Right kidney (tissue), 9 donors: ENCODE measurements at places on chromosomes 2 and 18.

GRCh38 chr2:102094917-102095316 lies 47.6 kb upstream of the IL1R1 start:
- no peak for DNase-seq

DNA sequence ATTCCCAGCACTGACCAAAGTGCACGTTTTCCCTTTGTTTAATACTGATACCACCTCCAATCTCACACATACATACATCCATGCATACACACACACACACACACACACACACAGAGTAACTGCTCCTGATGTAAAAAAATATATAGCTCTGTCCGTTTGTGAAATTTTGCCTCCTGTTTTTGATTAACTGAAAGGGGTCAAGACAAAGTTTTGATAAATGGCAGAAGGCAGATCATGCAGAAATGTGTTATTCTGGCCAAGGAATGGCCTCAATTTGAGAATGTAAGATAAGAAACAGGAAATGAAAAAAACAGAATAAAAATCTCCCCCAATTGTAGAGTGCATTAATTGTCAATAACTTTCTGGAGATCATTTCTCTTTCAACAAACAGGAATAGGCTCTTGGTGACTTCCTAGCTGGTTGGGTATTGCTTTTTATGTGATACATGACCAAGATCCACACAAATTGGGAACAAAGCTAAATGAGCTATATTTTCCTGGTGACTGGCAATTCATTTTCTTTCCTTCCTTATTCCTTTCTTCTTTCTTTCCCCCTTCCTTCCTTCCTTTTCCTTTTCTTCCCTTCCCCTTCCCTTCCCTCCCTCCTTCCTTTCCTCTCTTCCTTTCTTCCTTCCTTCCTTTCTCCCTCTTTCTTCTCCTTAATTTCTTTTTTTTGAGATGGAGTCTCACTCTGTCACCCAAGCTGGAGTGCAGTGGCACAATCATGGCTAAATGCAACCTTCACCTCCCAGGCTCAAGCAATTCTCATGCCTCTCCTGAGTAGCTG lies 88.9 kb upstream of the PMAIP1 start:
- no peak for DNase-seq

- DNase-seq, result no peak
These were observed 57.9 kb downstream of the SCN7A start for GRCh38 chr2:166436189-166436588.

DNA sequence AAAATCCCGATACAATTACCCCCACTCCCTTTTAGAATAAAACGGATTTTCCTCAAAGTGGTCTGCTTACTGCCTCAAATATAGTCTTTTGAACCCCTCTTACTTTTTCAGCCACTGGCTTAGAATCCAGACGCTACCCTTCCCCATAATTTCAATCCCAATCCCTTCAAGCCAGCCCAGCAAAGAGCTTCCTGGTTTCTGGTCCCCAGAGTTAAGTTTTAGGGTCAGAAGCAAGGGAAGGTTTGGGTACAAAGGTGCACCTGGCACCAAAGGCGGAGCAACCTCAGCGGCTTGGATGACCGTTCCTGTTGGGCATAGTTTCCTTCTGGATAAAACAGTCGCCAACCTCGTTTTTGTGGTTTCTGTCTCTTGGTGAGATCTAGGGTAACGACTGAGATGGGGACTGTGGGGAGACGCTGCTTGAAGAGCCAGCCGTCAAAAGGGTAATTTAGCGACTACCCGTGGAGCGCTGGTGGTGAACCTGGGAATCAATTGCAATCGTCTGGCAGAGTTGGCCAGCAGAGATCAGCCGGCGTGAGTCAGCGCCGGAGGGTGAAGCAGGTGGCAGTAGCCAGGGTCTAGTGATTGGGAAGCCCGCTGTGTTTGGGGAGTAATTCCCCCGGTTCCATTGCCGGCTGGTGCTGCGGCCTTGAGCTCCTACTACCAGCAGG lies 1.6 kb downstream of the FEV start:
- peak; percentile 29 for DNase-seq

DNA sequence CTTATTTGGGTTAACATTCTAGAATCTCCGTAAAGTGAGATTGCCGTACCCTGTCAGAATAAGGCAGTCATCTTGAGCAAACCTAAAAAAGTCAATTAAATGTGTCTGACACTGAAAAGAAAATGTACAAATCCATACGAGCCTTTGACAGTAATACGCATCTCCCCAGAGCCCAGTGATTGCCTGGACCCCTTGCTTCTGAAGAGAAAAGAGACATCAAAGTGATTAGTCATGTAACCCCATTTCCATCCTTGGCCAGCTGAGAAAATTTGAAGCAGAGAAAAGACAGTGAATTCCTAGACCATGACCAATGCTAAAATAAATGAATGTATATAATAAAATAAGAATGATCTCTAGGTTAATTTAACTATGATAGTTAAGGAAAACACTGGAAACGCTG lies 1499.4 kb downstream of the SUCLG1 start:
- DNase-seq, result no peak
